CD4-positive, alpha-beta T cell treated with Interleukin-12 subunit alpha and Interleukin-12 subunit beta, for 1 hour (primary cell): ENCODE measurements at places on chromosomes 13 and 19.

- DNase-seq, result peak; percentile 57
Measured at GRCh38 chr19:48881741-48882657, 9.8 kb downstream of the PPP1R15A start.

GRCh38 chr13:44989941-44990340, 603 bp downstream of the GPALPP1 start:
- no peak for DNase-seq

- DNase-seq, result no peak
Measured at GRCh38 chr19:54817670-54818536, 1.6 kb downstream of the KIR3DL1 start.

DNA sequence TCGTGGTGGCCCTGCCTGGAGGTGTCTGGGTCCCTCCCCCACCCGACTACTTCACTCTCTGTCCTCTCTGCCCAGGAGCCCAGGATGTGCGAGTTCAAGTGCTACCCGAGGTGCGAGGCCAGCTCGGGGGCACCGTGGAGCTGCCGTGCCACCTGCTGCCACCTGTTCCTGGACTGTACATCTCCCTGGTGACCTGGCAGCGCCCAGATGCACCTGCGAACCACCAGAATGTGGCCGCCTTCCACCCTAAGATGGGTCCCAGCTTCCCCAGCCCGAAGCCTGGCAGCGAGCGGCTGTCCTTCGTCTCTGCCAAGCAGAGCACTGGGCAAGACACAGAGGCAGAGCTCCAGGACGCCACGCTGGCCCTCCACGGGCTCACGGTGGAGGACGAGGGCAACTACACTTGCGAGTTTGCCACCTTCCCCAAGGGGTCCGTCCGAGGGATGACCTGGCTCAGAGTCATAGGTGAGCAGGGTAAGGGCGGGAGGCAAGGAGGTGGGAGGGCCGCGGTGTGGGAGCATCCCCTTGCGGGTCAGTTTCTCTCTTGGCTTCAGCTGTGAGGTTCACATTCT, 19.2 kb downstream of the NECTIN2 start:
- no peak for DNase-seq

DNA sequence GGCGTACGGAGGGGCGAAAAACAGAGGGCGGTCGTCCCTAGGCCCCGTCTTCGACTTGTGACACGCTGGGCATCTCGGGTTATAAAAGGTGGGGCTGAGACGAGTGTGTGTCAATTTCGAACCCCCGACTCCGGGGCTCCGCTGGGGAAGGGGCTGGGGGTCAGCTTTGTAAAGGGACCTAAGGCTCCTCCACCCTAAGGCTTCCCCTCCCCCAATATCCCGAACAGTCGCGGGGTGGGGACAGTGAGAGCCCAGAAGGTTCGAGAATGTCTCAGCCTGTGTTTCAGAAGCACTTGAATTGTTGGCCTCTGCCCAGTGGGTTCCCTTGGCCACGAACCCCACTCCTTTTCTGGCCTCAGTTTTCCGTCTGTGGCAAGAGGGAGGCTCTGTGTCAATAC, 450 bp downstream of the SELENOW start:
- DNase-seq, result peak; percentile 12
